ENCODE measurements at places on chromosomes 4 and X.

DNA sequence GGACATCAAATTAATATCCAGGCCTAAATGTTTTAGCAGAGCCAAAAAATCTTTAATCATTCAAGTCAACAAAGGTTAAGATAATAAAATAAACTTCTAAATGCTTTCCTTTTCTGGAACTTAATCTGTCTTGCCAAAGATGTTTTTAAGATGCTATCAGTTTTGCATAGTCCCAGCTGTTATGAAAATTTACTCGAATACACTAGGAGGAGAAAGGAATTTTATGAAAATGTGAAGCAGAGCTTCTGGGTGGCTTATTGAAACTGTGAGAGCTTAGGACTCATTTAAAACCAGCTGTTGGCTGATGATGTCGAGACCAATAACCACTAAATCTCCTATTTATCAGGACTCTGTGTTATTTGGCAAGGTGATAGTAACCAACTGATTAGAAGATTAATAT lies 202.2 kb upstream of the ETNPPL start:
- no peak for ATAC-seq

DNA sequence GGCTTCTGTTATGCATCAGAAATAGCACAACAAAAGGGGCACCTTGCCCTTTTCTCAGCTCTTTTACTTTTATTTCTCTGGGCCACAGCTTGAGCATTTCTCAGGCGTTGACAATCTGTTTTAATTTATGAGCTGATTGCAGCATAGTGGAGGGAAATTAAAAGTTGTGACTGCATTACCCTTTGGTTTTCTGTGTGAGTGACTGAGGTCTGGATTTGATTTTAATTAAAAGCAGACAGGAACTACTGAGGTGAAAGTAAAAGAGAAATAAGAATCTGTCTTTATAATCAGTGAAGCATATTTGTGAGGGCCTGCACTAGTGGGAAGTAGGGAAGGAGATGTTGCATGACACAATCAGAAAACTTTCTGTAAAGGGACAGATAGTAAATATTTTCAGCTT lies 43.4 kb upstream of the GEMIN8 start:
- no peak for ATAC-seq

GRCh38 chrX:139120760-139121159 lies 409.2 kb upstream of the FGF13 start:
- ATAC-seq: no peak

- no peak for ATAC-seq
Measured at GRCh38 chr4:24935856-24936255, 23.0 kb upstream of the CCDC149 start.
